Activated CD4-positive, alpha-beta T cell treated with anti-CD3 and anti-CD28 coated beads for 36 hours (primary cell): ENCODE measurements at places on chromosomes 16 and 17.

GRCh38 chr17:43373356-43373755 lies 25.4 kb upstream of the ARL4D start:
- no peaks in the 10 kb centered on the region for H3K27me3 ChIP-seq
- peaks cover 29% of the 10 kb centered on the region for H3K4me1 ChIP-seq
- no peak for DNase-seq
- no peaks in the 10 kb centered on the region for H3K36me3 ChIP-seq
- no peak overlapping the region for H3K27ac ChIP-seq

DNA sequence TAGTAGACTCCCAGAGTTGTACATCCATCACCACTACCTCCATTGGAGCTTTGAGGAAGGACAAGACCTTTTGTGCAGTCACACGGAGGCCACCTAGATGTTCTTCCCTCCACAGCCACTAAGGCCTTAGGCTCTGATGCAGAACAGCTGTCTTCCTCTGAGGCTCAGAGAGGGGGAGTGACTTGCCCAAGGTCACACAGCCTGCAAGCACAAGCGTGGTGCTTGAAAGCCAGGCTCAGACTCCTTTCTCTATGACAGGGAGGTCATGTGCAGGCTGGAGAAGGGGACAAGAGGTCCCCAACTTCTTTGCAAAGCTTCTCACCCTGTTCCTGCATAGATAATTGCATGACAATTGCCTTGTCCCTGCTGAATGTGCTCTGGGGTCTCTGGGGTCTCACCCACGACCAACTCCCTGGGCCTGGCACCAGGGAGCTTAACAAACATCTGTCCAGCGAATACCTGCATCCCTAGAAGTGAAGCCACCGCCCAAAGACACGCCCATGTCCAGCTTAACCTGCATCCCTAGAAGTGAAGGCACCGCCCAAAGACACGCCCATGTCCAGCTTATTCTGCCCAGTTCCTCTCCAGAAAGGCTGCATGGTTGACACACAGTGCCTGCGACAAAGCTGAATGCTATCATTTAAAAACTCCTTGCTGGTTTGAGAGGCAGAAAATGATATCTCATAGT lies 12.7 kb downstream of the SCGB1C2 start:
- no peaks in the 10 kb centered on the region for H3K4me1 ChIP-seq
- no peaks in the 10 kb centered on the region for H3K36me3 ChIP-seq
- H3K27ac ChIP-seq: no peak overlapping the region
- DNase-seq: no peak
- H3K27me3 ChIP-seq: no peaks in the 10 kb centered on the region

GRCh38 chr17:51601622-51602261 lies 341.4 kb downstream of the UTP18 start:
- no peaks in the 10 kb centered on the region for H3K36me3 ChIP-seq
- H3K4me3 ChIP-seq: no peak overlapping the region
- DNase-seq: no peak

DNA sequence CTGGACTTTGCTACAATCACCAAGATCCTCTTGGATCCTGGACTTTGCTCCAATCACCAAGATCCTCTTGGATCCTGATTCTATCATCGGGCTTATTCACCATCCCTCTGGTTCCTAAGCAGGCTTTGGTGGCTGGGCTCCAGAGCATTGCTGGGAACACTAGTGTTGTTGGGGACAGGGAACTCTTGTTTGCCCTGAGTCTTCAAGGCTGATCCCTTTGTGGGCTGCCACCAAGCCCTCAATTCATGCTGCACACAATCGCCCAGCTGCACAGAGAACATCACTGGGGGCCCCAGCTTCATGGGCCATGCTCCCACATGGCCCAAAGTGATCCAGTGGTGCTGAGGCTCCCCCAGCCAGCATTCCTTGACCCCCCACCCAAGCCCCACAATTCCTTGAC lies 88.3 kb downstream of the TMEM132E start:
- DNase-seq: no peak
- H3K4me1 ChIP-seq: peaks cover 10% of the 10 kb centered on the region
- no peak overlapping the region for H3K4me3 ChIP-seq
- H3K27me3 ChIP-seq: no peaks in the 10 kb centered on the region

GRCh38 chr17:72362376-72363088 lies 241.7 kb downstream of the SOX9 start:
- H3K36me3 ChIP-seq: no peaks in the 10 kb centered on the region
- H3K27me3 ChIP-seq: peaks cover 5% of the 10 kb centered on the region
- no peaks in the 10 kb centered on the region for H3K4me1 ChIP-seq
- no peak overlapping the region for H3K27ac ChIP-seq

DNA sequence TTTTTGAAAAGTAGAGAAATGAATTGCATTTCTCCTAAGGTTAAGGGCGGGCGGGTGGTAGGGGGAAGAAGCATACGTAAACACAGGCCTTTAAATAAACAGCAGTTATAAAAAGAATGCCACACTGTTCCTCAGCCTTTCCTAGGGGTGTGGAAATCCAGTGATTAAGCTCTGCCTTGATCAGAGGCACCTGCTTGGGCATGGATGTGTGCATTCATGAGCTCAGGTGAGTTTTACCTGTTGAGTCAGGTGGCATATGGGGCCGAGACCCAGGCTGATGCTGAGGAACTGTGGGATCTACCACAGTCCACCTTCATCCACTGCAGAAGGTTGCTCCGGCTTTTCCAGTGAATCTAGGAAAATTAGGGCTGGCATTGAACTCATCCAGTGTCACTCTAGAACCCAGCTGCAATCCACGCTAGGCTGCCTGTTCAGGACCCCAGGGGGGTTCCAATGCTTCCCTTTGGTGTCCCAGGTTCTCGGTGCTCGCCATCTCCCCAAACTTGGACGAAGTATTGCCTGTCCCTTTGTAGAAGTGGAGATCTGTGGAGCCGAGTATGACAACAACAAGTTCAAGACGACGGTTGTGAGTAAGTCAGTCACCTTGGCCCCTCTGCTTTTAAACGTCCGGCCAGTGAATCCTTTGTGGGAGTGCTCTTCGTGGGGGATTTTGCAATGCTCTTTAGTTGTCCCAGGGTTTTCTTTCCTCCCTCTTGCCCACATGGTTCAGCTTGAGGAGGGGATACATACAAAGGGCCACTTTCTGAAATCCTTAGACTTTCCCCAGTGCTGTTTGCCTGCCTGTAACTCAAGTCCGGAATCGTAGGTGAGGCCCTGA lies 72.7 kb downstream of the SDR42E1 start:
- no peaks in the 10 kb centered on the region for H3K36me3 ChIP-seq
- no peaks in the 10 kb centered on the region for H3K4me1 ChIP-seq
- no peak for DNase-seq
- H3K4me3 ChIP-seq: no peak overlapping the region

DNA sequence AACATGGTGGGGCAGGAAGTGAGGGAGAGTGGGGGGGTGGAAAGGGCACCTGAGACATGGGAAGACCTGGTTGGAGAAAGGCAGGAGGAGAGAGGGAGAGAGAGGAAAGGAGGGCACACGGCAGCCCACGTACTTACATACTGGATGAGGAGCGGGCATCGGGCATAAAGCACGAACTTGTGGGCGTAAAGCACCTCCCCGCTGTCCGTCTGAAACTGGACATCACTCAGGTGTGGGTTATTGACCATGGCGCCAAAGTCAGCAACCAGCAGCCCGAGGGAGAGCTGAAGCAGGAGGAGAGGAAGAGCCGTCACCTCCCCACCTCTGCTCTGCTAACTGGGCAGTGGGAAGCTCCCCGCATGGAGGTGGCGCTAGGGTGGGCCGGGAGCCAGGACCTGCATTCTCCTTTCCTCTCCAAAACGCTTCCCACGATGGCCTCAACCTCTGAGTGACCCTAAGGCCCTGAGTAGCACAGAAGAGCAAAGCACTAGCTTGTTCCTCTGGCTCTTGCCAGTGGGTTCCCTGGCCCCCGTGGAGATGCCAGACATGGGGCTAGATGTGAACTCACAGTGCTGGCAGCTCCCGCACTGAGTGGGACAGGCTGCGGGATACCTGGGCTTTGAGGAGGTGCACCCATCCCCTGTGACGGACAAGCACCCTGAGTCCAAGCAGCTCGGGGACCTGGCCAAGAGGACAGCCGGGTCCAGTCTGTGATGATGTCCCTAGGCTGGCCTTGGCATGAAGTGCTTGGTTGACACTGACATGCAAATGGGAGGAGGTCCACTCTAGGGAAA lies 16.9 kb downstream of the SLX4 start:
- H3K36me3 ChIP-seq: peaks cover 10% of the 10 kb centered on the region
- no peak overlapping the region for H3K4me3 ChIP-seq
- no peaks in the 10 kb centered on the region for H3K4me1 ChIP-seq
- H3K27ac ChIP-seq: no peak overlapping the region
- no peaks in the 10 kb centered on the region for H3K27me3 ChIP-seq

DNA sequence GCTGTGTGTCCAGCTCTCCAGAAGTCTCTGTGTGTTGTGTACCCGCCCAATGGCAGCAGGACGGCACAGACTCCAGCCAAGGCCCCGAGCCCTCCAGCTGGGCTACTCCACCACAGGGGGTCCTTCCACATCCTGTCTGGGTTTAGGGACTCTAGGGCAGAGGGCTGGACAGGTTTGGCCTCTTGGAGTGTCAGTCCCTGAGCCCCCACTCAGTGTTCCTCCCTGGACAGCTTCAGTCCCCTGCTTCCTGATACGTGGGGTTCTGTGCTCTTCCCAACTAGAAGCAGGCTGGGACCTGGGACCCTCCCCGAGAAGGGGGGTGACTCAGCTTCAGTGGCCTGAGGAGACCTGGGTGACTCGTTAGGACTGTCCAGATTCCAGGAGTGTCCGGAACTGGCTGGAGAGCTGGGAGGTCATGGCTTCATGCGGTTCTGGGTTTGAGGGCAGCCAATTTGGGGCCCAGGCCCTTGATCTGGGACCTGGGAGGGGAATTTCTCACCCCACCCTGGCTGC lies 4.2 kb downstream of the CDK3 start:
- no peaks in the 10 kb centered on the region for H3K36me3 ChIP-seq
- no peak overlapping the region for H3K4me3 ChIP-seq
- no peak overlapping the region for H3K27ac ChIP-seq
- no peaks in the 10 kb centered on the region for H3K4me1 ChIP-seq
- no peak for DNase-seq

GRCh38 chr16:58029410-58029809 lies 3.9 kb downstream of the MMP15 start:
- H3K27me3 ChIP-seq: peaks cover 5% of the 10 kb centered on the region
- H3K4me3 ChIP-seq: no peak overlapping the region
- peaks cover 7% of the 10 kb centered on the region for H3K4me1 ChIP-seq
- DNase-seq: no peak
- no peak overlapping the region for H3K27ac ChIP-seq
- H3K36me3 ChIP-seq: no peaks in the 10 kb centered on the region

GRCh38 chr17:4782652-4783051 lies 3.5 kb downstream of the VMO1 start:
- peak; percentile 55 for DNase-seq
- peaks cover 15% of the 10 kb centered on the region for H3K4me1 ChIP-seq
- no peak overlapping the region for H3K27ac ChIP-seq
- no peak overlapping the region for H3K4me3 ChIP-seq

DNA sequence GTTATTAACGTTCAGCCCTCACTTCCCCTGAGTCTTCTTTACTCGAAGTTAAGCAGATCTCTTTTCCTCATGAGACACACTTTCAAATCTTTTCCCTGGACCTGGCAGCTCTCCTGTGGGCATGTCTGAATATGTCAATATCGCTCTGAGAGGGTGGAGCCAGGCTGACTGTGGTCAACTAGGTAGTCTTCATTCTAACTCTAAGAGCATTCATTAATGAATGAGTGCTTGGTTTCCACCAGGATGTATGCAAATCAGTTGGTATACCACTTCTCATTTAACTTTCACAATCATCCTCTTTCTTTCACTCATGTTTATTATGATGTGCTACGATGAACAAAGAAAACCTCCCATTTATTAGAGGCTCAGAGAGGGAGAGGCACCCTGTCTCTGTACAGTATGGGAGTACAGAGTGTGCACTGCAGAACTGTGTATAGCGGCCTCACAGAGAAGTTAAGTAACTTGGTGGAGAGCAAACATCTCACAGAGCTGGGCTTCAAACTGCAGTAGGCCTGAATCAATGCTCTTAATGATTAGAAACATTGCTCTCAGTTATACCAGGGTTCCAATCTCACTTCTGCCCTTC lies 39.9 kb downstream of the OTOA start:
- H3K27ac ChIP-seq: no peak overlapping the region
- no peak overlapping the region for H3K4me3 ChIP-seq

DNA sequence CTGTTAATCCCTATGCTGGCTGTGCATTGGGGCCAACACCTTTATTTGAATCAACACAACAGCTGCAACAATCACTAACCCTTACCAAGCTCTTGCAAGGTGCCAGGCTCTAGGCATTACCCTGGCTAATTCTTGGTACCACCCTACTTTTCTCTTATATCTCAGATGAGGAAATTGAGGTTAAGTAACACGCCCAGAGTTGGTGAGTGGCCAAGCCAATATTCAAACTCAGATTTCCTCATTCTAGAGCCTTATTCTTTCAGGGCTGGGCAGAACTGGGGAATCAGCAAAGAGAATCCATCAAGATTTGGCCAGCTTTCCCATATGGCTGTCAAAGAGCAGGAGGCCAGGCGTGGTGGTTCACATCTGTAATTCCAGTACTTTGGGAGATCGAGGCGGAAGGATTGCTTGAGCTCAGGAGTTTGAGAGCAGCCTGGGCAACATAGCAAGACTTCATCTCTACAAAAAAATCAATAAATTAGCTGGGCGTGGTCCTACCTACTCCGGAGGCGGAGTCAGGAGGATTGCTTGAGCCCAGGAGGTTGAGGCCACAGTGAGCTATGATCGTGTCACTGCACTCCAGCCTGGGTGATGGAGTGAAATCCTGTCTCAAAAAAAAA lies 23.7 kb downstream of the ARSG start:
- H3K27me3 ChIP-seq: no peaks in the 10 kb centered on the region
- H3K36me3 ChIP-seq: peaks cover 5% of the 10 kb centered on the region
- DNase-seq: no peak
- H3K4me3 ChIP-seq: no peak overlapping the region
- H3K4me1 ChIP-seq: peaks cover 64% of the 10 kb centered on the region

DNA sequence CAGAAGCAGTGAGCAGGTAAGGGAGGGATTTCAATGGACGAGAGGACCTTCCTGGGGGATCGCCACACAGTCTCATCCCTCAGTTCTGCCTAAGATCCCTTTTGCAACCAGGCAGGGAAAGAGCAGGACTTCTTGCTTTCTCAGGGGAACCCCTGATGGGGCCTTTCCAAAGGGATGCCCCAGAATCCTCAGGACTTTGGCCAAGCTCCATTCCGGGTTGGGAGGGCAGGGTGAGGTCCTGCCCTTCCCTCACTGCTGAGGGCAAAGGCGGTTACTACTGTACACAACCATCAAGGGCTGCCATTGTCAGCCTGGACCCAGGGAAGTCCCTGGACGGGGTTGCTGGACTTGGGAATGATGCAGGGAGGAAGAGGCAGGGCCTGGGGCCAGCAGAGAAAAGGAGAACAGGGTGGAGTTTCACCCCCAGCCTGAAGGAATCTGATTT lies 9.7 kb downstream of the PRR29 start:
- no peak overlapping the region for H3K4me3 ChIP-seq
- peaks cover 54% of the 10 kb centered on the region for H3K4me1 ChIP-seq
- peak overlapping the region; percentile 55 for H3K27ac ChIP-seq
- no peak for DNase-seq
- H3K27me3 ChIP-seq: no peaks in the 10 kb centered on the region

GRCh38 chr17:77376795-77377709 lies 236.3 kb downstream of the SEC14L1 start:
- no peak for DNase-seq
- H3K36me3 ChIP-seq: peaks cover 10% of the 10 kb centered on the region
- no peaks in the 10 kb centered on the region for H3K27me3 ChIP-seq
- peak overlapping the region; percentile 88 for H3K27ac ChIP-seq
- peaks cover 72% of the 10 kb centered on the region for H3K4me1 ChIP-seq
